Activated effector memory CD4-positive, alpha-beta T cell treated with anti-CD3 and anti-CD28 coated beads, Interleukin-2, amount 50 U/mL, for 16 hours (primary cell): ENCODE measurements at places on chromosomes 5 and 9.

GRCh38 chr5:135253601-135254178 lies 145.3 kb downstream of the MACROH2A1 start:
- no peak for DNase-seq

DNA sequence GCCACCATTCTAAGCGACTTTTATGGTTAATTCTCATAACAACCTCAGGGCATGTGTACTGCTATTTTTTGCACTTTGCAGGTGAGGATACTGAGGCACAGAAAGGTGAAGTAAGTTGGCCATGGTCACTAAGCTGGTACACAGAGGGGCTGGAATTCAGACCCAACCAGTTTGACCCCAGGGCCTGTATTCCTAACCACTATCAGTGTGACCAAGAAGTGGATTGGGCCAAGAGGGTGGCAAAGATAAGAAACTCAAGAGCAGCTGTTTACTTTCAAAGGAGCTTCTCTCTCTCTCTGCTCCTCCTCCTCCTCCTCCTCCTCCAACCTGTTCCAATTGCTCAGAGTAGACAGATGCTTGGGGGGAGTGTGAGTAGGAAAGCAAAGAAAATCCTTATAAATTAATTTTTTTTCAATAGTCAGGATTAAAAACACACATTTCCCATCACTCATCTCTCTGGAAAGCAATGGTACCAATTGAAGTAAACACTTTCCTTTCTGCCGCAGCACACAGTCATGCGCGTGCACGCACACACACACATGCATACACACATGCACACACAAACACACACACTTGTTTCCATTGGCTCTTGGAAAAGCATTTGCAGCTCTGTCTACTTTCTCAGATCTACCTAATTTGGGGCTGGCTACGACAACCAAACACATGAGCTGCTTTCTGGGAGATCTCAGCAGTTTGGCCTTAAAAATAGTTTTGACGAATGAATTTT lies 736.7 kb upstream of the WWC1 start:
- DNase-seq, result no peak

GRCh38 chr5:83553000-83553486 lies 81.5 kb downstream of the VCAN start:
- DNase-seq, result no peak

DNA sequence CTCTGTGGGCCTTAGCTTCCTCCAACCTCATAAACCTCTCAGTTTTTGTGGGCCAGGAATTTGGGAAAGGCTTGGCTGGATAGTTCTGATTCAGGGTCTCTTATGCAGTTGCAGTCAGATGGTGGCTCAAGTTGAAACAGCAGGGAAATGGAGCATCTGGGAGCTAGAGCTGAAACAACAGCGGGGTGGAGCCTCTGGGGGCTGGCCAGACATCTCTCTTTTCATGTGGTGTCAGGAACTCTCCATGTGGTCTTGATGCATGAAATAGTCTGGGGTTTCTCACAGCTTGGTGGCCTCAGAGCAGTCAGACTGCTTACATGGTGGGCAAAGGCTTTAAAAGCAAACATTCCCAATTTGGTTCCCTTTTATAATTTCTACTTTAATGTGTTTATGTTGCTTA lies 13.5 kb downstream of the ZNF346 start:
- no peak for DNase-seq

DNA sequence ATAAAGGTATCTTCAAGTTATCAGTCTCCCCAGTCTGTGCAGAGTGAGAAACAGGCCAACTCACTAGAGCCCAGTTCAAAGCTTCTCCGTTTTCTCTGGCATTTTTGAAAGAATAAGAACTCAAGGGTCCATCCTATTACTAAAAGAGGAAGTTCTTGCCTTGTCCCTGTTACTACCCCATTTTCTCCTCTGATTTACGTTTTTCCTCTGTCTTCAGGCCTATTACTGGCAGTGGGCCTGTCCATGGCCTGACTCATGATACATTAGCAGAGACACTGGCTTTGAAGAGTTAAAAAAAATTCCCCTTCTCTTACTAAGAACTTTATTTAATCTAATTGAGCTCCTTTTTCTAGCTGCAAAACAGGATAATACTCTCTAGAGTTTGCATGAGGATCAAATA lies 624.0 kb upstream of the KLF4 start:
- DNase-seq, result no peak

GRCh38 chr5:140868721-140869554 lies at the start of gene PCDHA11:
PCDHA11 (plus strand) TSS chr5:140868957; CDS start chr5:140869104, 147 bp downstream.
- DNase-seq, result no peak

GRCh38 chr5:174307031-174307408 lies 261.5 kb downstream of the NSG2 start:
- DNase-seq, result no peak

GRCh38 chr5:180370861-180371641 lies 17.9 kb upstream of the GFPT2 start:
- DNase-seq, result no peak

DNA sequence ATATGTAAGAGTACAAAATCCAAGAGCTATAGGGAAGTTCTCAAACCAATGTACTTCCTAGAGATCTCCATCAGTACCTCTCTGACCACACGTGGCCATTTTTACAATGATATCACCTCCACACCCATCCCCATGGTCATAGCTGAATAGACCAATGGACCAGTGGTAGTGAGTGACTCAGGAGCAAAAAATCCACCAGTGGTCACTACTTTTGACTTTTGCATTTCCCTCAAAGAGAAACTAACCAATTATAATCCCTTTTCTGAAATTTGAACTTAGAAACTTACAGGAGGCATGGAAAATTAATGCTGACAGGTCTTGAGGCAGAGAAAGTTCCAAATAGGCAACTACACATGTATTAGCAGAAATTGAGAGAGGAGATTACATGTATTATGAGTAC lies 238.4 kb downstream of the TRPM3 start:
- no peak for DNase-seq

DNA sequence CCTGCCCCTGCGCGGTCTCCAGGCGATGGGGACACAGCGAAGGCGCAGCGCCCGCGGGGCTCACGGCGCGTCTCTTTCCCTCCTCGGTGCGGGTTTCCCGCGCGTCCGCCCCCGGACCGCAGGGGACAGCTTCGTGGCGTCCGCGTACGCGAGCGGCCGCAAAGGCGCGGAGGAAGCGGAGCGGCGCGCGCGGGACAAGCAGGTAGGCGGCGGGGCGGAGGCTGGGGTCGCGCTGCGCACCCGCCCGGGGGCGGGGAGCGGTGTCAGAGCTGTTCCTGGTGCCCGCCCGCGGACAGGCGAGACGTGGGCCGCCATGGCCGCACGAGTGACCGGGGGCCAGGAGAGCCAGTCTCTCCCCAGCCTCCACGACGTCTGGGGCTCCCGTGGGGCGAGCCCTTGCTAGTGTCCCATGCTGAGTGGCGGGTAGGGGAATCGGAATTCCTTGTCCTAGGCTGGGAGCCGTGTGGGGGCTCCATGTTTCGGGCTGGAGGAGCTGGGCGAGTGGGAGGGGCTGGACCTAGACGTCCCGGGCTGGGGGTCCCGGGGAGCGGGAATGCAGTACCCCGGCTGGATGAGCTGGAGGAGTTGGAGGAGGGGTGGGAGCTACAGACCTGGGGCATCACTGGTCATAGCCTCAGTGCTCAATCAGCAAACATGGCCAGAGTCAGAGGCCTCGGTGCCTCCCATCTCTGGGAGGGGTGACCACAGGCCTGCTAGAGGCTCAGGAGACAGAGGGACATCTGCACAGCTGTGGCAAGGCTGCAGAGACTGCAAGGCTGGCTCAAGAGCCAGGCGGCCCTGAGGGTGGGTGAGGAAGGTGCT lies 968 bp downstream of the NKD2 start:
- peak; percentile 43 for DNase-seq

GRCh38 chr5:16784843-16785791 lies 151.0 kb downstream of the MYO10 start:
- DNase-seq, result peak; percentile 81

DNA sequence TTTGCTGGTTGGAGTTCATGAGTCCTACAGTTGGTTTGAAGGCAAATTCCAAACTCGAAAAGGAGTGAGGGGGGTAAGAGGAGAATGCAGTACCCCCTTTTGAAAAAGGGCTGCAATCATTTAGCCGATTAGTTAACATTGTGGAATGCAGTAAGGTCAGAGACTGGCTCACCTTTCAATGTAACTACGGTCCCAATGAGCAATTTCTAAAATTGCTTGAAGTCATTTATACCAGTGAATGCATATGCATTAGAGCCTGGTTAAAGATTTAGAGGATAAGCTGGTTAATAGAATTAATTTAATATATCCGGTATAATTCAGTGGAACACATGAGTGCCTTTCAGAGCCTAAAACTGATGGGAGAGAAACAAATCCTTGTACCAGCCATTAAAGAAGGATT lies 172.6 kb upstream of the PAPPA start:
- DNase-seq, result no peak

DNA sequence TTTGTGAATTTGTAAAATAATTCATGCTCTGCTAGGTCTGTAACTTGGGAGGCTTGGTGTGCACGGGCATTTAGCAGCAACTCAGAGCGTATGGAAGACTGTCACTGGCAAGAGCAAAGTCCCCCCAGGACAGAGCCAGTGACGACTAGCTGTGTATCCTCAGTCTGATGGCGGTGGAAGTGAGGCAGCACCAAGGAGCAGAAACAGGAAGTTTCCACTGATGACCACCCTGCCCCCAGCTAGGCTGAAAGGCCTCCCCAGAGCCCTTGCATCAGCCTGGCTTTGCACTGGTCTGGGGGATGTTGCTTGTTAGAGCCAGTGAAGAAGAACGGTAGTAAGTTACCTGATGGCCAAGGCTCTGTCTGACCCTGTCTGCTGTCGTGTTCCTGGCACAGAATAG lies 66.8 kb upstream of the ABL1 start:
- DNase-seq, result no peak

GRCh38 chr9:131049829-131050715 lies 41.1 kb downstream of the LAMC3 start:
- DNase-seq, result no peak

GRCh38 chr9:2138646-2139045 lies 123.5 kb downstream of the SMARCA2 start:
- DNase-seq, result no peak

DNA sequence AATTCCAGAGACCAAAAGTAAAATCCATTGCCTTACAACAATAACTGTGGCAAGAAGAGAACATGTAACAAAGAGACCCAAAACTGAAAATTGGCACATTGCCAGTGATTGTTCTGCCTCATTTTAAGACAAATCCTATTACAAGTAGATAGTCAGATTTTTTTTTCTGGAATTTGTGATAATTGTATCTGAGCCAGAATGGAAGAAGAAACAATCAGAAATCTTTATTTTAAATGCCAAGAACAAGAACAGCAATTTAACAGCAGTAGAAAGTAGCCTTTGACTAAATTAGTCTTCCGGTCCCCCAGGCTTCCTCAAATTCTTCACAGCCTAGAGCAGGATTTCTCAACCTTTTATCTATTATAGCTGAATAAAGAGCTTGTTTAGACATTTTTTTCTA lies 106.7 kb upstream of the PTPN3 start:
- no peak for DNase-seq

- DNase-seq, result no peak
Observed at GRCh38 chr5:1066676-1067075, 45.2 kb downstream of the SLC12A7 start.

DNA sequence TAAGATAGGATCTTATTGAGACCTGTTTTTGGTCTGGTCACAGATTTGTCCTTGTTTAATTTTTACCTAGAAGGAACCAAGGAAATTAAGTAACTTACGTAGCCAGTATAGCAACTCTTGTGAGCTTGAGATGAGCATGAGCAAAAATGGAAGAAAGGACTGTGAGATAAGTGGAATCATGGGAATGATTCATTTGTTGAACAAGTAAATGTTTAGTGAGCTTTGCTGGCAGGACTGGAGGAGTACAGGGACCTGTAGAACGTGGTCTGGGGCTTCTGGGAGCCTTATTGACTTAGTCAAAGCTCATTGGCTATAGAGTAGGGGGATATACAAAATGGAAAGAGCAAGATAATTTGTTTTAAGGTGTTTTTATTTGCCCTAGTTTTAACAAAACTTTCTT lies 3.0 kb downstream of the RAD23B start:
- no peak for DNase-seq

GRCh38 chr5:1048861-1049838 lies 40.5 kb downstream of the NKD2 start:
- no peak for DNase-seq

GRCh38 chr9:101469026-101469425 lies 33.5 kb upstream of the ALDOB start:
- no peak for DNase-seq

- DNase-seq, result no peak
Observed at GRCh38 chr5:2066373-2066772, 183.6 kb upstream of the IRX4 start.

GRCh38 chr5:176873541-176874172 lies 25.5 kb downstream of the HK3 start:
- DNase-seq, result no peak

DNA sequence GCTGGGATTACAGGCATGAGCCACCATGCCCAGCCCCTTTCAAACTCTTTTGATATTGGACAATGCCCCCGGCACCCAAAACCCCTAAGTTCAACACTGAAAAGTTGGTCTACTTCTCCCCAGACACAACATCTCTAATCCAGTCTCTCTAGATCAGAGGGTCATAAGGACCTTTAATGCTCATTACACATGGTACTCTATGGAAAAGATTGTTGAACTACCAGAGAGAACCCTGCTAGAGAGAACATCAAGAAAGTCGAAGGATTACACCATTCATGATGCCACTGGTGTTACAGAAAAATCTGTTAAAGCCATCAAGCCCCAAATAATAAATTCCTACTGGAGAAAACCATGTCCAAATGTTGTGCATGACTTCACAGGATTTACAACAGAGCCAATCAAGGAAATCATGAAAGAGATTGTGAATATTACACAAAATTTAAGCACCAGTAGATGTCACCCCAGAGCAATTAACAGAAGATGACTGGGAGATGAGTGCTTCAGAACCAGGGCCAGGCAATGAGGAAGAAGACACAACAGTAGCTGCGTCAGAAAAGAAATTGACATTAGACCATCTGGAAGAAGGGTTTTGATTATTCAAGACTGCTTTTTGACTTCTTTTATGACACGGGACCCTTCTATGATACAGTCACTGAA lies 28.3 kb upstream of the NIPAL4 start:
- no peak for DNase-seq

DNA sequence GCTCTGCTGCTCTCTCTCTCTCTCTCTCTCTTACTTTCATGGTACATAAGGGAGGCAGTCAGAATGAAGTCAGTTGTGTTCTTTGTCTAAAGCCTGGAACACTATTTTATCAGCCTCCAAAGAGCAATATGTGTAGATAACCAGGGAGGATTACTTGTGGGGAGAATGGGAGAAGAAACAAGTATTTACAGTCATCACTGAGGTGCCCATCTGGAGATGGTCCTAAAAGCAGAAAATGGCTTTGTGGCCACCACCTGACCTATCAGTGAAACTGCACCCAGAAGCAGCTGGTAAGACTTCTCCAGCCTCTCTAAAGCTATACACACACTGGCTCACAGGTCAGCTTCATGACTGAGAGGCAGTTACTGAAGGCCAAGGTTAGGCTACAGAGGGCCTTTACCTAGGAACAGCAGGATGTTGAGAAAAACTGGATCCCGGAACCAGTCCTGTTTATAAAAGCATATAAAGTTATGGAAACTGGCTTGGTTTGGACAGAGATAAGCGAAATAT lies 75.1 kb downstream of the MRPS27 start:
- no peak for DNase-seq

GRCh38 chr5:93884254-93884653 lies 142.9 kb upstream of the POU5F2 start:
- DNase-seq, result no peak
